Activated naive CD8-positive, alpha-beta T cell treated with anti-CD3 and anti-CD28 coated beads for 36 hours (primary cell): ENCODE measurements at places on chromosomes 12 and 14.

GRCh38 chr12:116319898-116320621, 42.6 kb upstream of the MED13L start:
- DNase-seq = peak; percentile 56

- no peak for DNase-seq
Measured at GRCh38 chr12:53505555-53506449, 1.5 kb downstream of the NPFF start.

- no peak for DNase-seq
Measured at GRCh38 chr12:18045446-18045992, 44.5 kb downstream of the RERGL start.

- DNase-seq = no peak
Measured at GRCh38 chr14:99564926-99565259, 39.1 kb downstream of the CCDC85C start.

DNA sequence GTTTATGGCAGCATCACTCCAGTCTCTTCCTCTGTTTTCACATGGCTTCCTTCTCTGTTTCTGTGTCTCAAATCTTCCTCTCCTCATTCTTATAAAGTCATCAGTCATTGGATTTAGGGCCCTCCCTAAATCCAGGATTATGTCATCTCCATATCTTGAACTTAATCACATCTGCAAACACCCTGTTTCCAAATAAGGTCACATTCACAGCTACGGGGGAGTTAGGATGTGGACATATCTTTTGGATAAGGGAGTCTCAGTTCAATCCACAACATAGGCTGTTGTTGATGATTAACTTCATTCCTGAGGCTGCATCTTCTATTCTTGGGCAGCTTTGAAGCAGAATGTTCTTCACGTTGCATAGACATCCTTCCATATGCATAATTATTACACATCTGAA, 40.3 kb upstream of the NTF3 start:
- no peak for DNase-seq

GRCh38 chr12:53097207-53097563, 282 bp upstream of the IGFBP6 start:
- no peak for DNase-seq

- no peak for DNase-seq
Measured at GRCh38 chr12:91529829-91530228, 347.2 kb upstream of the DCN start.

GRCh38 chr12:115984616-115985015, 292.9 kb downstream of the MED13L start:
- DNase-seq = no peak

DNA sequence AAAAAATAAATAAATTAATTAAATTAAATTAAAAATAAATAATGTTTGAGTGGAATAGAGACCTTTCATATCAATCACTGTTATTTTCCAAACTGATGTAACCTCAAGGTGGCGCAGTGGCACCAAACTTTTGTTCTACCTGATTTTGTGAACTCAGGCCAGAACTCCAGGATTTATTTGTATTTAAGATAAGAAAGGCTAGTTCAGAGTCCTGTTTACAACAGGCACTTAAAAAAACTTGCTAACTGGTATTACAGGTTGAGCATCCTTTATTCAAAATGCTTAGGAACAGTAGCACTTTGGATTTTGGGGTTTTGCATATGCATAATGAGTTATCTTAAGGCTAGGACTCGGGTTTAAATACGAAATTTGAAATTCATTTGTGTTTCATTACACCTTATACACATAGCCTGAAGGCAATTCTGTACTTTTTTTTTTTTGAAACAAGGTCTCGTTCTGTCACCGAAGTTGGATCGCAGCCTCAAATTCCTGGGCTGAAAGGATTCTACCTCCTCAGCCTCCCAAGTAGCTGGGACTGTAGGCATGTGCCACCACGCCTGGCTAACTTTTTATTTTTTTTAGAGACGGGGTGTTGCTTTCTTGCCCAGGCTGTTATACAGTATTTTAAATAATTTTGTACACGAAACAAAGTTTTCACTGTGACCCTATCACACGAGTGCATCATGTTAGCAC, 32.4 kb downstream of the YY1 start:
- DNase-seq = no peak

DNA sequence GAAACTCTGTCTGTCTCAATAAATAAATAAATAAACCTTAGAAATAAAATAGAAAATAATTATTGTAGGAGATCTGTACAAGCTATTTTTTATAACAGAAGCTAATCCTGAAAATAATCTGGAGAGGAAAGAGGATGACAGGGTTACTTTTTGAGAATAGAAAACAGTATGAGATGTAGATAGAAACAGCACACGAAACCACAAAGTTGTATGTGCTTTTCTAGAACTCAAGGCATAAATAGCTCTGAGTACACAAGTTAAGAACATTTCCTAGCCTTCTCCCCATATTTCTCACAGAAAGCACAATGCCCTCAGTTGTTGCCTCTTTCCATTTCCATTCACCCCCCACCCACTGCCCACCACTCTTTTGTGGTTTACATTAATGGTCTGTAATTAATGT, 35.7 kb downstream of the SLC38A4 start:
- no peak for DNase-seq

DNA sequence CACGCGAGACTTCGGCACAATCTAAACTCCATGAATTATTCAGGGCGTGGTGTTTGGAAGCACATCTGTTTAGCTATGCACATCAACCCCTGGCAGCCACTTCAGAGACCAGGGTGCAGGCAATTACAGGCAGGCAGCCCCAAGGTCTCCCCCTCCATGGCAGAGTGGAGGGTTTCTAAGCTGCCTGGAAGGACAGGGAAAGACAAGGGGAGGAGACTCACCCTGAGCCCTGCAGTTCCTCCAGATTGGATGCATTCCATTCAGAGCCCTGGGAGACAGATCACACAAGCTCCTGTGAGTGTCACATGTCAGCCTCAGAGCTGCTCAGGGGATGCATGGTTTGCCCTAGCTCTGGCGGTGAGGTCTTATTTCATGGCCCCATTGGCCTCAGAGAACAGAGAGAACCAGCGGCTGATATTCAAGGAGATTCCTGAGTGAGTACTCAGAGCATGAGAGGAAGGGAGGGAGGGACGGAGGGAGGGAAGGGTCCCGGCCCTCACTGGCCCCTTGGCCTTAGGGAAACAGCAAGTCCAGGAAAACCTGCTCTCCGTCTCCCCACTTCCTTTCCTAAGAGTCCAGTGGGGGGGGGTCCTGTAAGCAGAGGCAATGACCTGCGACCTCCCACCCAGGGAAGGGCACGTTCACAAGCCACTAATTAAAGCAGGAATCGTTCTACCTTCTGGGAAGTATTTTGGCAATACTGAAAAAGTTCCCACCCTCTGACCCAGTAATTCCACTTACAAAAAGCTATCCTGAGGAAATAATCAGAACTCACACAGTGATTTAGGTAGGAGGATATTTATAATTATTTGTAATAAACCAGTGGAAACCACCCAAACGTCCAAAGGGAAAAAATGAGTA, 55.1 kb downstream of the SSH1 start:
- no peak for DNase-seq

DNA sequence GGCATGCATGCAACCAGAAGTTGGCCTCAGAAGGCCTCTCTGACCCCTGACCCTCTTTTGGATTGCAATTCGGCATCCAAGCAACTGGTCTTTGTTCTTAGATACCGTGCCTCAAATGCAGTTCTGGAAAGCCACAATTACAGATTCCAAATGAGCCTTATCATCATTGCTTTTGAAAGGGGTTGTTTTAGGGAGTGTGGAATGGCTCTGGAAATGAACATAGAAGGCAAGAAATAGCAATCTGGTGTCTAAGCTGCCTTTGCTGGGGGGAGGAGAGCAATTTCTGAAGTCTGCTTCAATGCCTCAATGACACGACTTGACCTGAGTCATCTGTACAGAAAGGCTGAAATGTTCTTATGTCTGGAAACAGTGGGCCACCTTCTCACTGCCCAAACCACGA, 250.1 kb downstream of the NUAK1 start:
- DNase-seq = no peak

DNA sequence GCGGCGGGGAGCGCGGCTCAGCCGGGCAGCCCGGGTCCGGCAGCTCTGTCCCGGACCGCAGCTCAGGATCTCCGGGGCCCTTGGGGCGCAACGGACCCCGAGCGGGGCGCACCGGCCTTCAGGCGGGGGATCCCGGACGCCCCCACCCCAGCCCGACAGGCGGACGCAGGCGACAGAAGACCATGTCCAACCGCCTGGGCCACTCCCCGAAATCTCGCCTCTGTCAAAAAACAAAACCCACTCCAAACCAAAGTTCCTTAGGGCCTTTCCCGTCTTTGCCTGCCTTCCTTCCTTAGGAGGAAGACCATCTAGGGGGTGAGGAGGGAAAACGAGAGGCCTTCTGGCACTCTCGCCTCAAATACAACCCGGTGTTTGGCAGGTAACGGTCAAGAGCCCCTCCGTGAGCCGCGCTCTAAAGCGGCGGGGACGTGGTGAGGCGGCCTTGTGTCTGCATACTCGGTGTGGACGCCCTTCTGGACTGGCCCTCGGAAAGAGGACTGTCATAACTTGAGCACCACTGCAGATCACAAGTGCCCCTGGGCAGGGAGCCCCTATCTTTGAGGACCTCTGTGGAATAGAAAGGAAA, 604 bp downstream of the HCFC2 start:
- DNase-seq = no peak

- DNase-seq = no peak
Measured at GRCh38 chr12:53506881-53507602, at the start of gene NPFF. Gene NPFF, minus strand, starts transcription at chr12:53507484. Its CDS starts 10 bp downstream, at chr12:53507474.
